ENCODE measurements at places on chromosomes 7 and 10. TPM values are rescaled to one million over a fixed set of nuclear protein-coding genes. Genes with fewer than 3 reads are reported as not detected.

The ADK gene
- polyA plus RNA-seq = 6.5 TPM

The ANKRD26 gene
- 2.0 TPM for polyA plus RNA-seq

The MYL10 gene
- polyA plus RNA-seq = not detected

The FAM221A gene
- 14.5 TPM for polyA plus RNA-seq

The PNLIPRP2 gene
- 2,679 TPM for polyA plus RNA-seq

The PVRIG gene
- not detected for polyA plus RNA-seq

The PIK3AP1 gene
- polyA plus RNA-seq = 15.7 TPM

The ADAM8 gene
- 8.5 TPM for polyA plus RNA-seq

The MACC1 gene
- polyA plus RNA-seq = 2.2 TPM

The LDB3 gene
- 2.1 TPM for polyA plus RNA-seq

The ABCA13 gene
- 0.33 TPM for polyA plus RNA-seq

The SUN3 gene
- not detected for polyA plus RNA-seq

The TEX36 gene
- polyA plus RNA-seq = not detected

The NCF1 gene
- polyA plus RNA-seq = 1.1 TPM

The CYP3A4 gene
- 4.3 TPM for polyA plus RNA-seq

The GNB2 gene
- 82.2 TPM for polyA plus RNA-seq

The MMD2 gene
- not detected for polyA plus RNA-seq

The TAS2R41 gene
- not detected for polyA plus RNA-seq

The INSYN2A gene
- 0.08 TPM for polyA plus RNA-seq

The SLC16A9 gene
- 7.4 TPM for polyA plus RNA-seq

The RARRES2 gene
- polyA plus RNA-seq = 246 TPM

The DPCD gene
- polyA plus RNA-seq = 17.0 TPM

The ADCY1 gene
- polyA plus RNA-seq = 1.0 TPM

The TEX47 gene
- not detected for polyA plus RNA-seq

The TUBAL3 gene
- polyA plus RNA-seq = 0.08 TPM

The NACAD gene
- 3.5 TPM for polyA plus RNA-seq

The ADCYAP1R1 gene
- polyA plus RNA-seq = 0.27 TPM

The GDF2 gene
- polyA plus RNA-seq = not detected

The SEMA3D gene
- 0.19 TPM for polyA plus RNA-seq

The GATA3 gene
- polyA plus RNA-seq = 0.11 TPM

The ADAM12 gene
- 0.11 TPM for polyA plus RNA-seq

The IFIT5 gene
- polyA plus RNA-seq = 2.9 TPM

The TAS2R40 gene
- polyA plus RNA-seq = not detected

The TRIM4 gene
- polyA plus RNA-seq = 9.4 TPM

The WDR11 gene
- polyA plus RNA-seq = 15.3 TPM

The UTF1 gene
- polyA plus RNA-seq = not detected

The PAX4 gene
- polyA plus RNA-seq = not detected

The SLC18A3 gene
- polyA plus RNA-seq = 0.47 TPM

The CCDC6 gene
- 8.3 TPM for polyA plus RNA-seq

The DNAH11 gene
- 0.68 TPM for polyA plus RNA-seq

The TMEM229A gene
- 0.12 TPM for polyA plus RNA-seq

The BAG3 gene
- 8.4 TPM for polyA plus RNA-seq

The UPK3B gene
- polyA plus RNA-seq = 2.9 TPM

The ASAH2 gene
- 0.82 TPM for polyA plus RNA-seq

The MAPK8 gene
- polyA plus RNA-seq = 12.8 TPM

The CAMK2G gene
- polyA plus RNA-seq = 9.0 TPM

The FZD1 gene
- 2.0 TPM for polyA plus RNA-seq

The STEAP4 gene
- polyA plus RNA-seq = 3.2 TPM

Measured in pancreas (tissue), 10 donors.